Caudate nucleus (tissue), 63 donors: ENCODE measurements at places on chromosomes 13 and 19.

DNA sequence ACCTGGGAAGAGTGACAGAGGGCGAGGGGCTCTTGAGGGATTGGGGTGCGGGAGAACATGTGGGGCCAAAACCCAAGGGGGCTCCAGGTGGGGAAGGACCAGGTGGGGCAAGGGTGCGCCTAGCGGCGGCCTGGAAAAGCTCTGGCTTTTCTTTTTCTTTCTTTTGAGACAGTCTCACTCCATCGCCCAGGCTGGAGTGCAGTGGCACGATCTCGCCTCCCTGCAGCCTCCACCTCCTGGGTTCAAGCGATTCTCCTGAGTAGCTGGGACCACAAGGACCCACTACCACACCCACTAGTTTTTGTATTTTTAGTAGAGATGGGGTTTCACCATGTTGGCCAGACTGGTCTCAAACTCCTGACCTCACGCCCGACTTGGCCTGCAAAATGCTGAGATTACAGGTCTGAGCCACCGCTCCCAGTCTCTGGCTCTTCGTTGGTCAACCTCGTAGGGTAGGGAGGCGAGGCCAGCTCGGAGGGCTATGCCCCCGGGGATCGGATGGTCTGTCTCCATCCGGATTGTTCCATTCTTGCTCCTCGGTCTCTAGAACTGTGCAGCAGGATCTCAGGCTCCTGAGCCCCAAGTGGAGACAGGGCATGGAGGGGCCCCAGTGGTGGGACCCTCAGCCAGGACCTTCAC is 3.7 kb downstream of the GADD45B start:
- no peak for DNase-seq

DNA sequence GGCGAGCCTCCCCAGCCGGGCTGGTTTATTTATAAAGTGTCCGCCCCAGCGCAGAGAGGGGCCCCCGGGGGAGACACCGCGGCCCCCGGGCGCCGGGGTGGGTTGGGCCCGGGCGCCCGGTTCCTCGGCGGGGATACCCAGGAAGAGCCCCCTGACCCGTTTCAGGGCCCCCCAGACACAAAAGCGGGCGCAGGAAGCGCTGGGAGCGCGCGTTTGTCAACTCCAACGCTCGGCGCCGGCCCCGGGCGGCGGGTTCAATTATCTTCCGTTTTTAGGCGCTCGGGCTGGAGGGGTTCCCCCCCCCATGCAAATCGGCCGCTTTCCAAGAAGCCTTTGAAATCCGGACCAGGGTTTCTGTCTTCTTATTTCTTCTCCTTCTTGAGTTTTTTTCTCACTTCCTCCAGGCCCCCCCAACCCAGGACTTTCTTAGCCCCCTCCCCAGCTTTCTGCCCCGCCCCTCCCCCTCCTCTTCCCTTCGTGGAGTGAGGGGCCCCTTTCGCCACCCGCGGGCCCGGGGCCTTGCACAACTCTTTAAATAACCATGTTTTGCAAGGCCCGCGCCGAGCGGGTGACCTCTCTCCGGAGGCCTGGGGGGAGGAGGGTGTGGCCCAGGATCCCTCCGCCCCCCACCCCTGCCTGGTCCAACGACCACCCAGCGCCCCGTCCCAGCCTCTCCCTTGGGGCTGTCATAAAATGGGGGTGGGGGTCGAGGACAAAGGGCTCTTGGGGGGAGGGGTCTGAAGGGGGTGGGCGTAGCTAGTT is 935 bp downstream of the ARID3A start:
- DNase-seq = no peak

- DNase-seq = peak; percentile 1
These were observed 43.9 kb downstream of the SIAH3 start for GRCh38 chr13:45807520-45808099.

DNA sequence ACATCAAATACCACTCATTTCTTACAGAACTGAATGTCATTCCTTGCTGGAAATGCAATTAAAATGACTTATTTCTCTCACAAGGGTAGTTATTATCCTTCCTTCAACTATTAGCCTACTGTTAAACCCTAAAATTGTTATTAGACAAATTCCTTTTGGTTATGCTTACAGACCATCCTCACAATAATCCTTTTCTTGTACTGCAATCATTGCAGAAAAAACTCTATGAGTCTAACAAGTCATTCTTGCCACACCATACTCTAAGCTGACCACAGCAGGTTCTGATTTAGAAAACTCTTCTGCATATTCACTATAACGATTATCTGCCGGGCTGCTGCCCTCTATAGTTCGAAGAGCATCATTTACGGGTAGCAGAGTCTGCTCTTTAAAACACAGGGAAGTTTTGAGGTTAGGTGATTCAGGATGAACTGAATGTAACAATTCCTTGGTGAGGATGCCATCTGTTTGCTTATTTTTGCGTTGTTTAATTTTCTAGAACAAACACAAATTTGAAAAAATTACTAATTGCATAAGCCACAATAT is 38.2 kb downstream of the MTMR6 start:
- DNase-seq = no peak

DNA sequence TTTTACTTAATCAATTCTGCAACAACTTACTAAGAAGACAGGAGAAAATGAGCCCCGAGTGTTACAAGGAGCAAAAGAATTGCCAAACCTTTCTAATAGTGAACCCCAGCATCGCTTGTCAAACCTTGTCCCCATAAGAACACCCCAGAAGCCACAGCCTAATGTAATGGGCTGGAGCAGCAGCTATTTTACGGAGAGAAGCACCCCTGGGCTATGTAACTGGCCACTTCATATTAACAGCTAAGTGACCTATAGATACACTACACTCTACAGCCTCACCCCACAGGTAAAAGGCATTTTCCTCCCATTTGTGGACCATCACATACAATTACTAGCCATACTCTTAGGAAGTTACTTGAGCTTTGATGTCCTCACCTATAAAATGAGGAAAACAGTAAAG is 27.3 kb upstream of the CPB2 start:
- DNase-seq = no peak

- DNase-seq = no peak
These were observed 38.7 kb upstream of the FARP1 start for GRCh38 chr13:98103942-98104880.

- no peak for DNase-seq
These were observed 30.2 kb upstream of the TRPC4 start for GRCh38 chr13:37899753-37900152.

DNA sequence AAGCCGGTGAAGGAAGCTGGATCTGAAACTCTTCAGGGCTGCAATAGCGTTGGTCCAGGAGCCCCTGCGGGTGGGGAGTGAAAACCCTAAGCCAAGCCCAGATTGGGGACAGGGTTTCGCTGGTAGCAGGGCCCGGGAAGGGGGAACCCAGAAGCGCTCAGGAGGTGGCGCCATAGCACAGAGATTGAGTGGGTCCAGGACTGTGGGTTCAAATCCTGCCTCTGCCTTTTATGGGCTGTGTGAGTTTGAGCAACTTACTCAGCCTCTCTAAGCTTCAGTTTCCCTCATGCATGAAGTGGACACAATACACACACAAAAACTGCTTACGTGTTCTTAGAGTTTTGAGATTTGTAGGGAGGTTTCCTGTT is 8.3 kb upstream of the SYCN start:
- no peak for DNase-seq

DNA sequence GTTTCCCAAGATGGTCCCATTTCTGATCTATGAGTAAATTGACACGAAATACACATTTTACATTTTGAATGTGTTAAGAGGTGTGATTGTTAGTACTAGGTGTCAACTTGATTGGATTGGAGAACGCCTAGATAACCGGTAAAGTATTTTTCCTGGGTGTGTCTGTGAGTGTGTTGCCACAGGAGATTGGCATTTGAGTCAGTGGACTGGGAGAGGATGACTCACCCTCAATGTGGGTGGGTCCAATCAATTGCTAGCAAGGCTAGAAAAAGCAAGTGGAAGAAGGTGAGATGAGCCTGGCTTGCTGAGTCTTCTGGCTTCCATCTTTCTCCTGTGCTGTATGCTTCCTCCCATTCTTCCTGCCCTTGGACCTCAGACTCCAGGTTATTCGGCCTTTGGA is 960.7 kb upstream of the PCDH9 start:
- DNase-seq = no peak

GRCh38 chr13:20428666-20429644 is 96.7 kb downstream of the CRYL1 start:
- no peak for DNase-seq

- no peak for DNase-seq
These were observed 27.2 kb upstream of the CBY2 start for GRCh38 chr13:45674908-45675307.

GRCh38 chr13:23979361-23980159 is 82.3 kb upstream of the C1QTNF9B start:
- peak; percentile 72 for DNase-seq

DNA sequence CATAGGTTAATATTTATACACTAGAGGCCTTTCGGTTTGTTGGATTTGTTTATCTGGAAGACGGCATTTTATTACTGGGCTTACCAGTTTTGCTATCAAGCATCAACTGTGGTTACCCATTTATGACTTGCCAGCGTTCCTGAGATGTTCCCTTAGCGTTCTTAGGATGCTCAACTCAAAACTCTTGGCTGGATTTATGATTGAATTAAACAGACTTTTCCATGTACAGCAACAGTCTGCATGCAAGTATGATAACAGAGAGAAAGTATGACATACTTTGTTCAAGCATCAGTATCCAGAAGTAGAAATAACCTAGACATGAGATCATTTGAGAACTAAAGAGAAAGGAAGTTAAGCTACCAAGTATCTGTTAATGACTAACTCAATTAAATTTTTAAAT is 29.9 kb upstream of the RNF113B start:
- DNase-seq = no peak

DNA sequence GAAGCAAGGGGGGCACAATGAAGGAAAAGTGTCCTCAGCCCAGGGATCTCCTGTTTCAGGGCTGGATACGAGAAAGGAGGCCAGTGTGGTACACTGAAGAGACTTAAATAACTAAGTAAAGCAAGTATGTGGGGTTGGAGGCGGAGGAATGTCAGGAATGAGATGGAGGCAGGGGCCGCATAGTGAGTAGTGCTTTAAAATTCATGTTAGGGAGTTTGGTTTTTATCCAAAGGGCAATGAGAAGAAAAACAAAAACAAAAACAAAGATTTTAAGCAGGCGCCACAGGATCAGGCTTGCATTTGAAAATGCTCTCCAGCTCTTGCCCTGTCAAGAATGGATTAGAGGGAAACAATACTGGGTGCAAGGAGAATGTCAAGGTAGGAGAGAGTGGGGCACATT is 273.4 kb downstream of the DCLK1 start:
- DNase-seq = no peak
